DND-41 (cell line): ENCODE measurements at places on chromosomes 4 and X.

- no peaks in the 10 kb centered on the region for H3K27me3 ChIP-seq
- no peak overlapping the region for H3K4me3 ChIP-seq
- DNase-seq = no peak
- H3K36me3 ChIP-seq = no peaks in the 10 kb centered on the region
- H3K4me1 ChIP-seq = no peaks in the 10 kb centered on the region
These were observed 53.1 kb downstream of the ATXN3L start for GRCh38 chrX:13266641-13267345.

DNA sequence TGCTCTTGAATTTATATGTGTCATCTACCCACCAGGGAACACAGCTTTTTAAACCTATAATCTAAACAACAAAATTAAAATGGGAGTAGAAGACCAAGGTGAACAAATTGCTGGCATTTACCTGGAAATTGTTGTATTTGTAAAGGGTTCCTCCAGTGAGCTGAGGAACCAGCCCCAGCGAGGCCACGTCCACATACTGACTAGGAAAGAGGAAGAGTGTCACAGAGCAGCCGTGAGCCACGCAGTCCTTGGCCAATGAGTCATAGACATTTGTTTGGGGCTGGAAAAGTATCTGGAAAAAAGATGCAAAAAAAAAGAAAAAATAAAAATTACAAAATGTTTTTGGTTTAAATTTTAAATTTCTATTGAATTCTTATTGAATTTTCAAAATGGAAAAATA lies 58.7 kb downstream of the METTL14 start:
- peaks cover 30% of the 10 kb centered on the region for H3K36me3 ChIP-seq
- H3K4me1 ChIP-seq = no peaks in the 10 kb centered on the region
- H3K27ac ChIP-seq = no peak overlapping the region
- no peak overlapping the region for H3K4me3 ChIP-seq

GRCh38 chr4:94605241-94605805 lies 152.4 kb upstream of the BMPR1B start:
- H3K36me3 ChIP-seq = no peaks in the 10 kb centered on the region
- no peaks in the 10 kb centered on the region for H3K4me1 ChIP-seq
- no peak overlapping the region for H3K27ac ChIP-seq

DNA sequence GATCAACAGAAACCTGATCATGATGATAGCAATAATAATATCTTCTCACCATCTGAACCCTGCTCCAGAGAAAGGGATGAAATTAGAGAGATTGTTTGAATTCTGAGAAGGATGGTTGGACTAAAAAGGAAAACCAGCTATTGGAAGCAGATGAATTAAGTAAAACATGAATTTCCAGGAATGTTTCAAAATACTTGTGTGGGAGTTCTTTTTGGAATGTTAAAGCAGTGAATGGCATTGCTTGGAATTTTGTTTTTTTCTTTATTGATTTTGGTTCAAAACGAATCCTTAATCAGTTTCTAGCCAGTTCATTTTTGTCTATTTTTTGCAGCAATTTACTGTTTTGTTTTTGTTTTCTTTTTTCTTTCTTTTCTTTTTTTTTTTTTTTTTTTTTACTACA lies 150.3 kb downstream of the NHS start:
- H3K27ac ChIP-seq = no peak overlapping the region
- DNase-seq = no peak
- 0 out of 2 replicates have a peak, but pooled peaks cover 2% of the 10 kb centered on the region for H3K4me1 ChIP-seq
- no peaks in the 10 kb centered on the region for H3K27me3 ChIP-seq

DNA sequence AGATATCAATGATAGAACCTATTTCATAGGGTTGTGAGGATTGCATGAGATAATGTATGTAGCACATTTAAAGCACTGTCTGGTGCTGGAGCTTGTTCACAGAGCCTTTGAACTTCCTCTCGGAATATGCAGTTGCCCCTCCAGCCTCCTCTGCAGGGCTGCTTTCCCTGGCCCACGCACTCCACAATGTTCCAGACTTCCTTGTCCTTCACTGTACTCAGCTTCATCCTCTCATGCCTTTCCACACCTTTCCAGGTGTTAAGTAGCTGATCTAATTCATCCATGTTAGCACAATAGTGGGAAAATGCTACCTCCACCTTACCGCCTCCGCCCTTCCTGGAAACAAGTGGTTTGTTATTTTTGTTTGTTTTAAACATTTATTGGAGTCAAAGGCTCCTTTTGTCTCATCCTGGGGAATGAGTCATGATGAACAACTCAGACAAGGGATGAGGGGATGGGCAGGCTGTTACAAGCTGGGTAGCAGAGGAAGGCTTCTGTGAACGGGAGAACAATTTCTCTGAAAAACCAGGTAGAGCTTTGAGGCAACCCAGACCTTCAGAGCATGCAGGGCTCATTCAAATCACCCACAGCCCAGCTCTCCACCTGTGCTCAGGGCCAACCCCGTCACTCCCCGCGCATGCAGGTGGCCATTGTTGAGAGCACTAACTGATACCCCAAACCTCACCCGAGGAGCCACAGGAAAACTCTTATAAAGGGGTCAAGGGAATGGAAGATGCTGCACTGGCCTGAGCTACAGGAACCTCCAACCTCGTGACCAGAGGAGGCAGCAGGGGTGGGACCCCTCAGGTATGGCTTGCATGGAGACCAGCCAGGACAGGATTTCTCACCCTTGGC lies 84.9 kb upstream of the TBL1X start:
- H3K27me3 ChIP-seq = no peaks in the 10 kb centered on the region
- no peaks in the 10 kb centered on the region for H3K4me1 ChIP-seq
- peak; percentile 12 for DNase-seq
- H3K4me3 ChIP-seq = no peak overlapping the region
- H3K36me3 ChIP-seq = no peaks in the 10 kb centered on the region

DNA sequence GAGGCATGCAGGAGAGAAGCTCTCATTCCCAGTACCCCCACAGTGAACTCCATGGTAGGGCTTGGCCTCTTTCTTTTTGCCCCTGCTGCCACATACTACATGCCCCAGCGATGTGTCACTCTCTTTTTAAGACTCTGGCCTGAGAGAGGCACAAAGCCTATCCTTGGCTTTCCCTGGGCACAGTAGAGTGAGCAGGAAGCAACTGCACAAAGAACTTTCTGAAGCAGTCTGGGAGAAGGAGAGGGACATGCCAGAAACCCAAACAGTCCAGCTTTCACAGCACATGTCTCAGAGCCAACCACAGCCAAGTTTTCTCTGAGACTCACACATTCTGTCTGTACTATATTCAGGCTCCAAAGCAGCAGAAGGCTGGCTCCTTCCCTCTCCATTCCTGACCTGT lies 7.9 kb upstream of the NALF2 start:
- no peak overlapping the region for H3K4me3 ChIP-seq
- no peaks in the 10 kb centered on the region for H3K36me3 ChIP-seq
- H3K27ac ChIP-seq = no peak overlapping the region
- no peaks in the 10 kb centered on the region for H3K4me1 ChIP-seq
- no peaks in the 10 kb centered on the region for H3K27me3 ChIP-seq

DNA sequence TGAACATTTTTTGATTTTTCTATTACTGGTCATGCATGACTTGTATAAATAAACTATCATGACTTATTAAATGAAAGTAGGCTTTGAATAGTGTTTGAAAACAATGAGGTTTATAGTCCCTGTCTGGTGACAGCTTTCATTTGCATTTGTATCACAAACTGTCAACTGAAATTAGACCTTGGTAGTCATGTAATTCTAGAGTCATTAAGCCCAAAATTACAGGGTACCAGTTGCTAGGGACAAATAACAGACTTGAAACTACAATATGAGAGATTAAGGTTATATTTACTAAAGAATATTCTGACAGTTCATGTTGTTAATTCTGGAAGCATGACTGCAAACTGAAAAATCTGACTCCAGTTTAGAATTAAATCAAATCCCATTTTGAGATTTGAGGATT lies 9.2 kb upstream of the VAMP7 start:
- H3K4me1 ChIP-seq = no peaks in the 10 kb centered on the region
- H3K4me3 ChIP-seq = no peak overlapping the region
- H3K27ac ChIP-seq = no peak overlapping the region
- no peak for DNase-seq
- no peaks in the 10 kb centered on the region for H3K36me3 ChIP-seq
